ENCODE measurements at places on chromosomes 7 and 10. TPM values are rescaled to one million over a fixed set of nuclear protein-coding genes. Genes with fewer than 3 reads are reported as not detected.
A peak's percentile ranks its signal among the peaks of the same experiment; 100 is the strongest.

DNA sequence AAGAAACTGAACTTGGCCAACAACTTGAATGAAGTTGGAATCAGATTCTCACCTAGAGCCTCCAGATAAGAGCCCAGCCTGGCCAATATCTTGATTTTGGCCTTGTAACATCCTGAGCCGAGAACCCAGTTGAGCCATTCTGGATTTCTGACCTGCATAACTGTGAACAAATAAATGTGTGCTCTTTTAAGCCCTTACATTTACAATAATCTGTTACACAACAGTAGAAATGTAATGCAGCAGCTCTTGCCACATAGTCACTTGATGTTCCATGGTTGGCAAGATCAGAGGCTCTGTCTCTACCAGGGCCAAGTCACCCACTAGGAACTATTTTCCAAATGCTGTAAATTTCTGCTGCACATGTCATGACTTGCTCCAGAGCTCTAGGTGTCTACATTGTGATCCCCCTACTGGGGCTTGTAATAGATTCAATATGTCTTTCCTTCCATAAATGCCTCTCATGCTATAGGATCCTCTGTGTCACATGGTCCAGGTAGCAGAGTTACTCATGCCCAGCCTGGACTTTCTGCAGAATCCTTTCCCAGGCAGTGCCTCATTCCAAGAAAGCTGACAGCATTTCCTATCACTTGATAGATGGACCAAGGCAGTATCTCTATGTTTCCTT lies 11.4 kb upstream of the RBM20 start:
- no peak for DNase-seq

The AFAP1L2 gene
- total RNA-seq = 7.3 TPM

The PDZD7 gene
- total RNA-seq = 1.9 TPM

DNA sequence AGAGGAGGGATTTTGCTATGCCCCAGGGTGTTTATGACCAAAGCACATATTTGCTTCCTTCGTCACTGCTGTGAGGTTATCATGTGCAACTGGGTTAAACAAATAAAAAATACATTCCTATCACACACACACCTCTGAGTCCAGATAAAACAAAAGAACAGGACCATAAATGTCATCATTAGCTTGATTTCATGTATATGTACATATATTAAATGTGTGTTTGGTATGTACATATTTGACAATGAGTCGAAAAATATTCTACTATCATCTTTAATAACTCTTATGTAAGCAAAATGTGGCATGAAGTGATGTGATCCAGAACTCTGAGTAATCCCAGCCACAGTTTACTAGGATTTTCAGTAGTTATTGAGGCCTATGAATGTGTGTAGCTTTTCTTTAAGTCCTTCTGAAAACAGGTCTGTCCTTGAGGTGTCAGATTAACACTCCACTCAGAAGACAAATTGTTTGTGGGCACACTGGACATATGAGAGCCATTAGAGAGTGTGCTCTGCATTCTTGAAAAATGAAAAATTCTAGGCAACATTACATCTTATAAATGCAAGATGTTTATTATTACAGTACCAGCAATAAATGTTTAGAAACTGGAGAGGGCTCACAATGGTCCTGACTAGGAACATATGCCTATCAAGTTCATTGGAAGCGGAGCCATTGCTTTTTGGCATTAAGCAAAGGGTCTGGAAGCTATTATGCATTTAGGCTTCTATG lies 335.1 kb upstream of the SEMA3A start:
- peak; percentile 91 for DNase-seq

- no peak for DNase-seq
Observed at GRCh38 chr7:108254259-108254658, 124.1 kb upstream of the LAMB4 start.

The BMPER gene
- 5.8 TPM for total RNA-seq

DNA sequence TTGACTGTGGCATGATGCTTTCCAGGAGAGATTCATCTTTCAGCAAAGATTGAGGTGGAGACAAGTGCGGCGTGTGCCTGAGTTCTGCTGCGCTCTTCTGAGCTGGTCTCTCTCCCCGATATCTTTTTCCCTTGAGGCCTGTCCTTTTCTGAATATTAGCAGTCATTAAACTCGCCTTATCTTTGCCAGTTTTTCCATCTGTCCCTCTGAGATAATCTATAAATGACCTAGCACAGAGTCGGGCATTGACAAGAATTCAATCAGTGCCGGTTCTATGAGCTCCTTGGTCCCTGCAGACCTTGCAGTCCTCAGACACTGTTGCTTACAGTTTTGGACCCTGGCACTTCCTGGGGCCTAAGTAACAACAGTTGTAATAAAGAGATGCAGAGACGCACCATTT lies 89.7 kb upstream of the IKZF1 start:
- no peak for DNase-seq

DNA sequence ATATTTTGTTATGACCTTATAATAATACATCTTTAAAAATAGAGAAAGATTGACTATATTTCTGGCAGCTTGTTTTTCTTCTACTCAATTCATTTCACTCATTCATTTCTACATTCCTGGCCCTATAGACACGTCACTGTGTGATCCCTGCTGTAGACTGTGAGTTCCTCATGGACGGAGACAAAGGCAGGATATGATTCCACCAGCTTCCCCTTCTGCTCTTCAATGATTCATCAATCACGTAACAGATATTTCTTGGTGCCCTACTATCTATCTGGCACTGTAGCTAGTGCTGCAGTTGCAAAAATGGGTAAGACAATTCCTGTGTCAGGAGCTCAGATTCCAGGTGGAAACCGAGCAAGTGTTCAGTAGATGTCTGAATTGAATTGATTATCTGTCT lies 415.0 kb downstream of the SFMBT2 start:
- DNase-seq = no peak

DNA sequence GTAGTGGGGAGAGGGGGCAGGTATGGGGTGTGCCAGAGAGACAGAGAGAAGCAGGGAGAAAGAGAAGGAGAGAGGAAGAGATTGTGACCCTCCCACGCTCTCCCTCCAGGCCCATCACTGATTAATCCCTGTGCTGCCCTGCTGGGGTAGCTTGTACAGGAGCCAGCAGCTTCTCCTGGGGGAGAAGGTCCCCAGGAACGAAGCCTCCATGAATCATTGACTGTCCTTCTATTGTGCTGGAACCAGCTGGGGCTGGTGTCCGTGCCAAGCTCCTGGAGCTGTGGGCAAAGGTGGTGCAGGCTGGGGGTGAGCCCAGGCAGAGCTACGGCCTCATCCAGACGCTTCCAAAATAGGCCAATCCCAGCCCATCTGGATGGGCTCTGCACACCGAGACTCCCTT lies 20.9 kb downstream of the AQP1 start:
- DNase-seq = no peak

The CHN2 gene
- total RNA-seq = 0.32 TPM

DNA sequence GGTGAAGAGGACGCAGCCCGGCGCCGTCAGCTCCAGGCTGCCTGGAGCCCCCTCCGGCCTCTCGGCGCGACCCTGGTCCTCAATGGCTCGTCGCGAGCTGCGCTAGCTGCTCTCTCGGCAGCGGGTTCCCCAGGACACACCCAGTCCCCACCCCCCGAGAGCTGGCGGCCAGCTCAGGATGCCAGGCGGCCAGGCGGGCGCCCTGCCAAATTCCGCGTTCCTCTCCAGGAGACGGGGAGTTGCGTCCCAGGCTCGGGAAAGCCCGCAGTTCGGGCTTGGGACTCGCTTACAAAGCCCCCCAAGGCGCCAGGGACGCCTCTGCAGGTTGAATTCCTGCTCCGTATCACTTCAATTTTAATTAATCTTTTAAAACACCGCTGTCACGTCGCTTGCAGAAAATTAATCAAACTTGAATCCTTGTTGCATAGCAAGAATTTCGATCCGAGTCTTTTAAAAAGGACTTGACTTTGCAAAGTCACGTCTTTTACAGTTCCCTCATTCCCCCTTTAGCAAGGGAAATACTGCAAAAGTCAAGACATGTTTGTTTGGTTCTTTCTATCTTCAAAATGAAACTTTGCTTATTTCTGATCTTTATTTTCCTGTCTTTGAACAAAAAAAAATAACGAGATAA lies 28.2 kb downstream of the SKIDA1 start:
- DNase-seq = peak; percentile 77

DNA sequence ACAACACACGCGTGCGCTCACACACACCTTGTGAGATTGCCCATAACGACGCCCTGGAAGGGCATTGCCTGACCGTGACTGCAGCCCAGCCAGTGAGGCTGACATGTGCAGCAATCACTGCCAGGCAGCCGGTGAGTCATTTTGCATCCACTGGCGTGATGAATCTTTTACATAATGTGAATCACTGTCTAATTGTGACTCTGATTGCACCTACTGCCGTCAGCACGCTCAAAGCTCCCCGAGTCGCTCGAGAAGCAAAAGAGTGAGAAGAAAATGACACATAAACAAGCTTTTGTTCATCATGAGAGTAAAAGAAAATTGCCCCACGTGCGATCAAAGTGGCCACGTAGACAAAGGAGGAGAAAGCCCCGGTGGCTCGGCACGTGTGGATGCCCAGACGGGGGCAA lies 117.4 kb upstream of the PFKP start:
- DNase-seq = no peak

The MRM2 gene
- 18.4 TPM for total RNA-seq

- DNase-seq = peak; percentile 48
Observed at GRCh38 chr7:96314402-96315124, 7.3 kb downstream of the SLC25A13 start.

GRCh38 chr10:98460837-98461499 lies 14.2 kb upstream of the HPS1 start:
- peak; percentile 96 for DNase-seq

DNA sequence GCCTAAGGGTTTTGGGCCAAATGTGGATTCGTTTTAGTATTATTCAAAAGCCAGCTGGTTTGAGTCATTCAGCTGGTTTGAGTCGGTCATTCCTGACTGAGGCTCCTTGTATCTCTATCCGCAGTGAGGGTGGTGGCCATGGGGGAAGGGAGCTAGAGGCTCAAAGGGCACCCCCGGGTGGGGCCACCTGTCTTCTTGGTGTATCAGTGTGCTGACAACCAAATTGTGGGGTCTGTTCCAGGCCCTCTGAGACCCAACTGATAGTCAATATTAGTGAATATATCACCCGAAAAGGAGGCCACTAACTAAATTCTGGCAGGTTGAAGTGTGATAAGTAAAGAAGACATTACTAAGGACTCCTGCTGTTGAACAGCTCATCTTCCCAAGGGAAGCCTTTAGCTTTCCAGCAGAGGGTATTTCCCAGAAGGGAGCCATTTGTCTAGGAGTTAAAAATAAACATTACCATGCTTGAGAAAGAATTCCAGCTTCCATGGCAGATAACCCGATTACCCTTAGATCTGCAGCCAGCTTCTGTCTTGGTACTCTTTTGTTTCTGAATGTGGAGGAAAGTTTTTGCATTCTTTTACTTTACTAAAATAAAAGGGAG lies 29.9 kb upstream of the DDX50 start:
- peak; percentile 55 for DNase-seq

- peak; percentile 65 for DNase-seq
Observed at GRCh38 chr10:6201516-6201975, 1.2 kb upstream of the PFKFB3 start.

Measured in fibroblast of villous mesenchyme (primary cell).